ENCODE measurements at places on chromosomes 2 and 18.

- DNase-seq: no peak
Measured at GRCh38 chr2:45840481-45840880, 189.0 kb downstream of the PRKCE start.

DNA sequence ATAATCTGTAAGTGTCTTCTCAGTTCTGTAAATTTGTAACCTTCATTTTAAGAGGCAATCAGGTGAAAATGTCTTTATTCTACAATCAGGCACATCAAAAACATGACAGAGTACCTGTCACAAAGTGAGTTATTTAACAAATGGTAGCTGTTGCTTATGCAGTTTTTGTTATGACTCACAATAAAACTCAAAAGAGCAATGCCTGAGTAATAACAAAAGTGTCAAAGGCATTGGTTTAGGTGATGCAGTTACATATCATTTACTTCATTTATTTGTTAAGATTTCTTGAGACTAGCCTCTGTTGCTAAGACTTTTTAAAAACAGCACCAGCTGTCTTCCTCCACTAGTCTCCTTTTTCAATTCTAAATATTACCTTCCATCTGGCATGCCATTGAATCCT lies 177.8 kb downstream of the KIAA1328 start:
- DNase-seq: no peak

DNA sequence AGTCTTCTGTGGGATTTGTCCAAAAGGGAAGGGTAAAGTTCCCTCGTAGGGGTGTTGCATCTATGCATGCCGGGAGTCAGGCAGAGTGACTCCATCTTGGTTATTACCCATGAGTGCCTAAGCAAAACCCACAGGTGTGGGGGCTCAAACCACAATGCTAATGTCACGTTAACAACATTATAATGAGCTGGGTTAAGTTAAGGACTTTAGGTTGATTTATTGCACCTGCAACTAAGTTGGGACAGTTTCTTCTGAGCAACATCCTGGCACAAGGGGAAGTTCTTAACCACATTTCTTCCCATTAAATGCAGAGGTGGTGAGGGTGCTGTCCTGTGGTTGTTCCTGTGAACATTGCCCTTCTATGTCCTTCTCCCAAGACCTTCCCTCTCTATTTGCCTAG lies 1596.8 kb upstream of the SLC39A10 start:
- DNase-seq: no peak

DNA sequence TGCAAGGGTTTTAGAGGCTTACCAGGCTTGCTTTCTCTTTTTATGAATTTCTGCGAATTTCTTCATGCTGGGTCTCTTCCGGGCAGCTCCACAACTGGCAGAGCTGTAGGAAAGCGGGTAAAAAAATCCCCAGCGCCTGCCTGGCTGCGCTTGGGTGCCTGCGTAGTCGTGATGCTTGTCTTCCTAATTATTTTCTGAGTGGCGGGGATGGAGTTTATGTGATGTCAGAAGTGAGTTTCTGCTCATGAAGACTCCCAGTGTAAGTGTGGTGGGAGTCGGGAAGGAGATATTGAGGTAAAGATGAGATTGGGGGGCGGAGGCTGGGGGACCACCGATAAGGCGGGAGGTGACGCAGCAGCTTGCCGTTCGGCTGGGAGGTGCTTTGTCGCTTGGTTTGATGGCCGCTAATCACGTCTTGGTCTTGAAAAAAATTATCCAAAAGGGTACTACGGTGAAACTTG lies 229.8 kb downstream of the LDLRAD4 start:
- no peak for DNase-seq

DNA sequence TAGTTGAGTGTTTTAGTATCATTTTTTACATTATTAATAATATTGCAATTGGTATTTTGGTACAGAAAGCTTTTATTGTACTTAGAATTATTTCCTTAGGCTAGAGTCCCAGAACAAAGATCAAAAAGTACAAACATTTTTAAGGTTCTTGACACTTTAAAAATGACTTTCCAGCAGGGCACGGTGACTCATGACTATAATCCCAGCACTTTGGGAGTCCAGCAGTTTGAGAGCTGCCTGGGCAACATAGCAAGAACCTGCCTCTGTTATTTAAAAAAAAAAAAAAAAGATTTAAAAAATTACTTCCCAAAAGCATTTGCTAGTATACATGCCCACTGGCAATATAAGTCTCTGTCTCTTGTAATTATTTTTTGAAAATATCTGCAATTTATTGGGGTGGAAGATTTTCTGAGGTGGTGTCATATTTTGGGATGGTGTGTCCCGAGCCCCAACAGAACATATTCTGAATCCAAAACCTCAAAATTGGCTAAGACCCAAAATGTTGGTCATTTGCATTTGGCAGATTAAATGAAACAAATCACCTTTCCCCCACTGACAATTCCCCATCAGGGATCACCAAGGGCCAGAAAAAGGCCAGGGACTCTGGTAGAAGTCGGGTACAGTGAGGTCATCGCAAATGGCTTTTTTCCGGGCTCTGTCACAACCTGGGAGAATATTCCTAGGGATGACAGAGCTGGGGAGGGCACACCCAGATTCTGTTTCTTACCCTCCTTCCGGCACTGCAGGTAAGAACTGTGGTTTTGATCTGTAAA lies 42.1 kb downstream of the NIFK start:
- DNase-seq: no peak

DNA sequence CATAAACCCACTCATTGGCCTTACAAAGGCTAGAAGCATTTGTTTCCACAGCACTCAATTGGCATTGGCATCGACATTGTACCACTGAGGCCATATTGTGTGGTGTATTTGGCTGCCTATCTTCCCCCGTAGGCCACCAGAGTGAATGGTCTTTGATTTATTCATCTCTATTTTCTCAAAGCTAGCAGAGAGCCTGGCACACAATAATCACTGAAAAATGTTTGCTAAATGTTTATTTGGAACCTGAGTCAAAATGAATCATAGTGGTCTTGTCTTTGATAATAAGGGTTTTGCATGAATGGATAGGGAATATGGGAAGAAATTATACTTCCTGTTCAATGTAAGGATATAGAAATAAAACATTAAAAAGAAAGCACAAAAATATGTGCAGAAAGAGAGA lies 107.3 kb upstream of the SLC8A1 start:
- DNase-seq: no peak
